ENCODE measurements at places on chromosomes 7 and 10.

DNA sequence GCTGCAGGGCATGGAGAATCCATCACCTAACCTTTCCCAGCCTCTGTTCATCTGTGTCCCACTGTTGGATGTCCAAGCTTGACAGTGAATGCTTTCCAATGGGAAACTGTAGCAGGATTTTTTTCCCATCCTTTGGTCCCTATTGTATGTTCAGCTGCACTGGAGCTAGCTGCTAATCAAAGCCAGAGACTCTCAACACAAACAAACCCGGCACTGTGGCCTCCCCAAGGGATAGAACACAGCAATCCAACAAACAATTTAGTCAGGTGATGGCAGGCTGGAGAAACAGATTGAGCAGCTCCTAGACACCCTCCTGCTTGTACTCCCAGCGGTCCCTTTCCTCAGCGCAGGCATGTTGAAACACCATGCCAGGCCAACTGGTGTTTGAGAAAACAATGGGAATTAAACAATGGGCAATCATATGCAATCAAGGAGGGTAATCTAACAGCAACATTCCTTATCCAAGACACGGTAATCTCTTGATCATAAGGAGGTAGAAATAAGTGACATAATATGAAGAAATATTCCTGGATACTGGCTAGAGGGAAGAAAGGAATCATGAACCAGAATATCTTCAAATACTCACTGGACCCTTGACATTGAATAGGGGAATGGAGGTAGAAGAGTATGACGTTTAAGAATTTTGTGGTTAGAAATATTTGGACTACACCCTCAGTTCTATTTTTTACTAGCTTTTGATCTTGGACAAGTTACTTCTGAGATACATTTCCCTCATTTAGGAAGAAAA lies 15.0 kb downstream of the PTN start:
- DNase-seq = no peak

- peak; percentile 70 for DNase-seq
Measured at GRCh38 chr10:70053841-70054288, 1.2 kb downstream of the MACROH2A2 start.

GRCh38 chr10:68156373-68157185 lies 47.3 kb downstream of the MYPN start:
- peak; percentile 62 for DNase-seq

DNA sequence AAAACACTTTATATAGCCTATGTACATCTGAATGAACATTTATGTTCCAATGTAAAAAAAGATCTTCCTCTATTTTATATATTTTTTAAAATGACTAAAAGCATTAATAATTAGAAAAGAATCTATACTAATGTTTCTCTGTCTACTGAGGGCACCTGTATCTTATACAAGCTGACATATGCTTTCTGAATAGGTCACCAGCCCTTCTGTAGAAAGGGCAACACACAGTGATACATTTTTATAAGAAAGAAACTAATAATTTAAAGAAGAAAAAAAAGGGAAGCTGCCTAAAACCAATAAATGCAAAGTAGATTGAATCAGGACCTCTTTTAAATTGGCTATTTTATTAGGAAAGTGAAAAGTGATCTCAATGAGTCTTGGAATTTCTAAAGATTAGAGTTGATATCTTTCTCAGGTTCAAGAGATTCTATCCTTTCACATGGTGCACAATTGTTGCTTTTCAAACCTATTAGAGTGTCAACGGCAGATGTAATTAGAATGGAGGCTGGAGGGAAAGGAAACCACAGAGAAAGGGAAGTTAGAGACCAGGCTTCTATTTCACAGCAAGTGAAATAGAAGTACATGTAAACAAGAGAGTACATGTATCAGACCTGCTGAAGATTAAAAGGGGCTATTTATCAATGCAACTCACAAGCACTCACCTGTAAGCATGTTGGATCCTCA lies 6.3 kb downstream of the MTPN start:
- DNase-seq = no peak

- DNase-seq = peak; percentile 80
Measured at GRCh38 chr7:142445019-142445686, 187.3 kb upstream of the PRSS58 start.

GRCh38 chr7:158945519-158945918 lies 89.2 kb downstream of the DYNC2I1 start:
- no peak for DNase-seq

DNA sequence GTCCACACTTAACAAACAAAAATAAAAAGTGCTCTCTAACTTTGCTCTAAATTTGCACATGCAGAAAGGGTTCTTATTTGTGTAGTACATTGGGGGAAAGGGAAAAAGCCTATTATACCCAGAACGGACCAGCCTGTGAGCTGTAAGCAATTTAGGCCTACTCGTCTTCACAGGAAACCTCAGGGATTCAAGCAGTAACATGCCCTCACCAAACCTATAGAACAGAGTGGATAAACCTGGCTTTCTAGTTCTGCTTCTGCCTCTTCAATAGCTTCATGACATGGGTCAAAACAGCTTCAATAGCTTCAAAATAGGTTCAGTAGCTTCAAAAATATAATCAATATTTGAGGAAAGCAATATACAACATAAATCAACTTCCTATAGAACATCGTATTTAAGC lies 163.7 kb downstream of the ARL4A start:
- no peak for DNase-seq

GRCh38 chr10:130396044-130396443 lies 259.9 kb downstream of the GLRX3 start:
- no peak for DNase-seq

DNA sequence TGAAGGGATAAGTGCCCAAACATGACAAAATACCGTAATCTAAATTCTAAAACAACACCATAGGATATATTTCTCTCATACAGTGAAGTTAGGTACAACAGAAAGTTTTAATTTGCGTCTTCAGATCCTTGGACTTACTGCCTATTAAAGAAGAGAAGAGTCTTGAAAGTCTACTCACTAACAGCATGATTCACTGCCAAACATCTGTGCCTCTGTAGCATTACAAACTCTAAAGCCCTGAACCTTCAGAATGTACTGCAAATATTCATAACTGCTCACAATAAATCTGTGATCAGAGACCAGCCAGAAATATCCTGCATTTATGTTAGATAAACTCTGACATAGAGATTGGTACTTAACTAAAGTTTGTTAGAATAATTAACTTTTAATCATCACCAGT lies 365.3 kb downstream of the PARD3 start:
- no peak for DNase-seq

DNA sequence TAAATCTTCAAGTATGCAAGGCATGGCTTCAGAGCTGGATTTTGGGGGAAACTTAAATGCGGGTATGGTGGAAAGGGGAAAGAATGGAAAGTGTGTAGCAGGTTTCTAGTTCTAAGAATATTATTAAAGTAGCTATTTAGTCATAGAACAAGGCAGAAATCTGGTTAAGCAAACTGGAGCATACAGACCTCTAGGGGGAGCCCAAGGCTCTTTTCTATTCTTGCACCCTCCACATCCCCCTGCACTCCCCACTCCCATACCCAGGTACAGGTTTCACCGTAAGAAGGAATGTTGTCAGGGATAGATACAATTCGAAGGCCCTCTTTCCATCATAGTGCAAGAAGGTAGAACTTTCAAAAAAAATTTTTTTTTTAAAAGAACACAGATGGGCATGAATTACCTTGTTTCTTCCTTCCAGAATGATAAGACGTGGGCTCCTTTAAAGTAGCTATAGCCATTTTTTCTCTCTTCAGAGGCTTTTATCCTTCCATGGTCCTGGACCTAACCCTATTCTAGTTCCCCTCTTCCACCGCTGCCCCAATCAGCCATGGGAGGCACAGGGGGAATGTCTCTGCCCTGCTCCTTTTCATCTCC lies 41.5 kb upstream of the SMIM30 start:
- peak; percentile 41 for DNase-seq

GRCh38 chr7:128841921-128842673 lies 11.9 kb downstream of the FLNC start:
- peak; percentile 78 for DNase-seq

DNA sequence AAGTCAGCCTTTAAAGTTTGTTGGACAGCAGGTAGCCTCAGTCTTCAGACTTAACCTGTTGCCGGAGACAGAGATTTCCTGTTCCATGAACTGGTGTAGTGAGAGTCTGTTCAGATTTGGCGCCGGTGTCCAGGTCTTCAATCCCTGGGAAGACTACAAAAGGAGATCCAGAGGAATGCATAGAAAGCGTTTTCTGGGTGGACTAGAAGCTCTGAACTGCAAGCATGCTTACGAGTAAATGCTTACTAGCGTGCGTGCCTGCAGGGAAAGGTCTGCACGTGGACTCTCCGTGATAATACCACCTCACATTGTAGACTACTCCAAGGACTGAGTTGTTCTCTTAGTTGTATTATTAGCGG lies 878 bp downstream of the GLRX3 start:
- DNase-seq = no peak

DNA sequence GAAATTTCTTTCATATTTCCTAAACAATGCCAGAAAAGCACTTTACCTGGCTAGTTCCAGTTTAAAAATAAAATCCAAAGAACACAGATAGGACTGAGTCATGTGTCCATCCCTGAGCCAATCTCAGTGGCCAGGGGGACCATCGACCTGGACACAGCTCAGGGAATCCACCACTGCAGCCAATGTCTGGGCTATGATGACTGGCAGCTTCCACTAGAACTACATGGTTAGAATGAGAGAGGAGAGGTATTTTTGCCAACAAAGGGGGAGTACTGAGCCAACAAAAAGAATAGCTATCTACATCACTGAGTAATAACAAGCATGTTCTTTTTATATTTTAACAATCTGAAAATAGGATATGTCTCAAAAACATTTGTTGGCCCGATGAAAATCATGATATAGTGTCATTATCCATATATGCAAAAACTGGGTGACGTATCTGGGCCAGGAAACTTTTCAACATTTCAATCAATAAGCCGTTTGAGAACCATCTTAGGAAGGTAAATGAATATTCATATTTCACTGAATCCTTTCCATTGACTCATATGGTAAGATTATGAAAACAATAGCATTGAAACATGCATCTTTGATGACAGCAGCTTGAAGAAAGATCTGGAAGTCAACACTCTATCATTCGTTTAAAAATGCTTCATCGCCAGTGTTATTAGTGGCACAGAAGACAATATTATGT lies 104.0 kb downstream of the TPK1 start:
- no peak for DNase-seq

GRCh38 chr10:30979956-30980355 lies 51.7 kb downstream of the ZNF438 start:
- DNase-seq = no peak

DNA sequence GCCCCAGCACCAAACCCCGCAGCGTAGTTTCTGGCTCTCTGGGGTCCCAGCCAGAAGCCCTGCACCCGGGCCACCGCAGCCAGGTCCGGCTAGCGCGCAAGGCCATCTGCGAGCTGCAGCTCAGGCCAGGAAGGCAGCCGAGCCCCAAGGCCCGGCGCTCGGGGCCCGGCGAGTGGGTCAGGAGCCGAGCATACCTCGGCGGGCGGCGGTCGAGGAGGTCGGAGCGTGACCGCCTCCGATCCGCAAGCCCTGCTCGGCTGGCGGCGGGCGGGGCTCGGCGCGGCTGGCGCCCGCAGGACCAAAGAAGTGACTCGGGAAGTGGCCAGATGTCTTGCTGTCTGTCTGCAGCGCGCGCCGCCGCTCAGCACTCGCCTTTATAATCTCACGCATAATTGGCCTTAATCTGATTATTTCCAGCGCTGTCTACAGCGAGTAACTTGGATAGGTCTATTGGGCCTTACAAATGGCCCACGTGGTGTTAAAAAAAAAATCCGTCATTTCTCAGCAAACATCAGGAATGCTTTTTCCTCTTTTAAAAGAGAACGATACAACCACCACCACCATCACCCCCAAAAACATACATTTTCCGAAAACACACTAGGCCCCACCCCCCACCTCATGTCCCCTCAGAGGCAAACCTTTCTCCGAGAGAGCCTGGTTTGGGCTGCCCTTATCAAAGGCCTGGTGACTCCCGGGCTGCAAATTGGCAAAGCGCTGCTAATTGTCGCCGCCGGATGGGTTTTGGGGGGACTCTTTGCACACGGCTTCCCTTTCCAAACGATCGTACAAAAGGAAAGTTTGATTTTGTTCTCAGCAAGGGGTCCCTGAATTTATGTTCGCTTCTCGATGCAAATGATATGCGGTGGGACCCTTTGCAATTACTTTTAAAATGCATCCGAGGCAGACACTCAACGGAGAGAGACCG lies at the start of gene DRGX:
TSS of gene DRGX (minus strand) at position 349 of the 925 bp plus-strand sequence. CDS start 649 bp downstream, outside the sequence.
- peak; percentile 32 for DNase-seq

GRCh38 chr10:22589851-22590514 lies 124.4 kb downstream of the PIP4K2A start:
- no peak for DNase-seq

GRCh38 chr7:325051-325798 lies 35.3 kb downstream of the FOXL3 start:
- no peak for DNase-seq

- DNase-seq = no peak
Measured at GRCh38 chr7:28747404-28747803, 210.7 kb downstream of the TRIL start.

DNA sequence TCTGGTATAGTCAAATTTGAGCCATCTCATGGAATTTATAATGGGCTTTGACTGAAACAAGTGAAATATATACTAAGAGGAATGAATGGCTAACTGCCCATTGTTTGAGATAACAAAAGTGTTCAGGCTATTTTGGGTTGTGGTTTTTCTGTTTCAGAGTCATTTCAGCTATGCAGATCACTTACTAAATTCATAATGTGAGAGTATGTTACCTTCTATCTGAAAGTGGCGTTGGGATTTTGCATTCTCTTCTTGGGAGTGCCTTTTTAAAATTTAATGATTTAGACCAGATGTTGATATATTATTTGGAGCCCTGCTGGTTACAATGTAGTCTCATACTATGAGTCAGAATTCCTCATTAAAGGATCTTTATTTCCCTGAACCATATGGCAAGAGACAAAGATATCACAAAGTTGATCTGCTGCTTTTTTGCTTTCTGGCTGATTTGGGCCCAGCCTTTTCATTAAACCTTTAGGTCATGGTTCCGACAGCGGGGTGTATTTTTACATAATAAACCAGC lies 10.4 kb downstream of the VCL start:
- no peak for DNase-seq

DNA sequence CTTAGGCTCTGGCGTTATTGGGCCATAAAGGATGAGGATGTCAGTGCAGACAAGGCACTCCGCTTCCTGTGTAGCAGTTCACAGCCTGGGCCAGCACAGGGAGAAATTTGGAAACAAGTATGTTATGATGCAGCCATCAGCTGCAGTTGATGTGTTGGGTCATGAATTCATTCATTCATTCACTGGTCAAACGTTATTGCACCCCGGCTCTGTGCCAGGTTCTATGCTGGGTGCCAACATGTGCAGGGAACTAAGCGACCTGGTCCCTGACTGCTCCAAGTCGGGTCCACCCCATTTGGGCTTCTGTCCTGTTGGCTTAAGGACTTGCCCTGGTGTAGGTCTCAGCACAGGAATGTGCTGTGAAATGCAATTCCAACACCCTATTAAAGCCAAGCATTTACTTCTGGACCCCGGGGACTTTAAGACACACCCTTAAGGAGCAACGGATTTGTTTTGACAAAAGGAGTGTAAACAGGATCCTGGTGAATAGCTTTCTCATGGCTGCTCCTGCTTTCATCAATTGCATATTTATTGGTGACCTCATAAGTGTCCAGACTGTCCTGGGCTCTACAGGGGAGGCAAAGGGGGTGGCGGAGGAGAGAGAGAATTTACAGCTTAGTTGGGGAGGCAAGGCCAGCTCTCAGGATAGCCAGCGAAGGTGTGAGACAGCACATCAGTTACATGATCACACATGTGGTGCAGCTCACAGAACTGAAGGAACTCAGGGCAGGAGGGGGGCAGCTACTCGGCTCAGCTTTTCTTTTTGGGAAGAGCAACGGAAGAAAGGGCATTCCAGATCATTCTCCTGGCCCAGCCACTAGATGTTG lies 158.6 kb downstream of the GRK5 start:
- DNase-seq = no peak

- DNase-seq = no peak
Measured at GRCh38 chr10:80619036-80619435, 81.3 kb downstream of the SH2D4B start.

- no peak for DNase-seq
Measured at GRCh38 chr7:1112109-1112508, 24.2 kb downstream of the GPER1 start.
